ENCODE measurements at places on chromosomes 5 and 9.

DNA sequence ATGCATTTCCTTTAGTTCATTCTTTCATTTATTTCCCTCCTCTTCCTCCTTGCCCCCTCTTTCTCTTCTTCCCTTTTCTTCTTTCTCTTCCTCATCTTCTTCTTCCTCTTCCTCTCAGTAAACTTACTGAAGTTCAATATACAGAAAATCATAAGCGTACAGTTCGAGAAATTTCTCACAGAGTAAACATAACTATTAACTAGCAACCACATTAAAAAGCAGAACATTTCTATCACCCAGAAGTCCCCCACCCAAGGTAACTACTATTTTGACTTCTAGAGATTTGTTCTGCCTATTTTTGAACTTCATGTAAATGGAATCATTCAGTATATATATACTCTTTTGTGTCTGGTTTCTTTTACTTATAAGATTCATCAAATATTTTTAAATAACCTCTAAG is 48.2 kb downstream of the TNFAIP8 start:
- no peak for DNase-seq

DNA sequence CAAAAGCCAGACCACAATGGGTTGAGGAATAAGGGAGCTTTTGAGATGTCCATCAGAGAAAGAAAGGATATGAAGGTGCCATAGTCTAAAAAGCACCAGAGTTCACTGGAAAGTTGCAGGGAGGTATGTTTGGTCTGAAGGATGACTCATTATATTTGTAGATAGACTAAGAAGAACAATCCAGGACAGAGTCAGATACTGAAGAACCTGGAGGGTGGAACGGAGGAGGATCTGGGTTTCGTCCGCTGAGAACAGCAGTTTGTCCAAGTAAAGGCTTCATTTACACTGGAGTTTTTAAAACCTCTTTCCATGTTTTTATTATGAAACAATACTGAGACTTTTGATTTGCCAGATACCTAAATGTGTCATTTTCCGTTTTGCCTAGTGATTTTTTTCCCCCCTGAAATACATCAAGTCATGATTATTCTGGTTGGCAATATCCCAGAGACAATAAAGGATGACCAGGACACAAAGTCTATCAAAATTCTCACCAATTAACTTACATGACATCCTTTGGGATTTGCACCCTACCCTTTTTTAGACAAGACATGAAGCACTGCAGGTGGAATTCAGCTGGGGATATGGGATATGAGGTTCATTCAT is 219.9 kb downstream of the MLLT3 start:
- no peak for DNase-seq

DNA sequence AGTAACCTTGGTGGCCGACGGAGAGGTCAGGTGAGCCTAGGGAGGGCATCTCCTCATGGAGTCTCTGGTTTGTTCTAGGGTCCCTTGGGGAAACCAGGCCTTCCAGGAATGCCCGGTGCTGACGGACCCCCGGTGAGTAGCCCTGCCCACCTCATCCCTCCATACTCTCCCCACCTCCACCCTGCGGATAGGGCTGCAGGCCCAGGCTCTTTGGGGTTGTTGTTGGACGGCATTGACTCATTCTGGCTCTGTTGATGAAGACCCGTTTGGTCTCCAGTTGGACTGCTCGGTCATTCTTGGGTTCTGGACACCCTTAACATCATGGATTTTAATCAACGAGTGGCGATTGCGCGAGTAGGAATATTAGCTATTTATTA is 112.3 kb upstream of the FCN2 start:
- no peak for DNase-seq

DNA sequence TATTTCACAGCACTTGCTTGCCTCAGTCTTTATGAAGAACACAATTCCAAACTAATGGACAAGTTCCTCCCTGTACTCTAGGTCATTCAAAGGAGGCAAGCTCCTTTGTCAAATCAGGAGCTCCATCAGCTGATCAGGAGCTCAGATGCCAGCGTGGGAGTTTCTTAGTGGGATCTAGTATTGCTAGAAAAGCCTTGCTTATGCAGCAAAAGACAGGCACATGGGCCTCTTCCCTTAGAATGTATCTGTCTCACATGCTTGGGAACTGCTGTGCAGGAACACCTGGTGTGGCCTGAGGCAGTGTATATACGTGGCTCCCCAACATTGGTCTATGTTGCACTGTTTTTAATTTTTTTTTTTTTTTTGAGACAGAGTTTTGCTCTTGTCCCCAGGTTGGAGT is 21.4 kb upstream of the HAVCR1 start:
- no peak for DNase-seq

GRCh38 chr5:82748688-82749460 is 328.3 kb downstream of the TMEM167A start:
- no peak for DNase-seq

DNA sequence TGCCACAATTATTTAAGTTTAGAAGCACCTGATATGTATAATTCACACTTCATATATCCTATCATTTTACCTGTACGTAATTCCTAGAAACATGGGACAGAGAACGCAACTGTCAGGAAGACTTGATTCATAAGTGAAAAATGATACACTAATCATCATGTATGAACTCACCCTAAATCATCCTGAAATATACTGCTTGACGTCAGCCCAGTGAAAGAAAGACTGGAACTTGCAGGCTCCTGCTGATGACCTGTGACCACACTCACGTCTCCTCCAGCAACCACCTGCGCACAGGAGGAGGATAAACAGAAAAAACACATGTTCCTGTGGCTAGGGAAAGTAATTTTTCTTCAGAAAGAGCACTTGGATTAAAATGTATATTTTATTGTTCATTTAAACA is 169.7 kb downstream of the MPDZ start:
- DNase-seq: no peak

- DNase-seq: no peak
These were observed 10.0 kb downstream of the SPARC start for GRCh38 chr5:151676719-151677118.

DNA sequence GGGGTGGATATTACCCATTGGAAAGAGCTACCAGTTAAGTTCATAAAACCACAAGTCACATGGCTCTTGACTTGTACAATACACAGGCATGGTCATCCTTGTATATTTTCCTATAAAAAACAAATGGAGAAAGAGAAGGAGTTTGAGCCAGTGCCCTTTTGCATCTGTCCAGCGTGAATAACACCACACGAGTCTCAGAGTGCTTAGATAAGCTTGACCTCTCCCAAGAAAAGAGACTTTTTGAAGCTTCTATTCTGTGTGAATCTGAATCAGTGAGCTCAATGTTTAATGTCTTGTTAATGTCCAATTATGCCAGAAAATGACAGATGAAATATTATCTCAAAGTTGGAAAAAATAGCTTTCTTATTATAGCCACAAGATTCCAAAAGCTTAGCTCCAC is 30.9 kb upstream of the LPAR1 start:
- no peak for DNase-seq

- DNase-seq: no peak
These were observed 16.9 kb downstream of the TEK start for GRCh38 chr9:27125936-27126335.

GRCh38 chr5:173099461-173099860 is 43.3 kb downstream of the CREBRF start:
- DNase-seq: no peak

- DNase-seq: no peak
These were observed 124.2 kb downstream of the TMEM161B start for GRCh38 chr5:88144219-88145001.

- DNase-seq: no peak
These were observed 106.0 kb downstream of the PALM2AKAP2 start for GRCh38 chr9:109886041-109886440.

DNA sequence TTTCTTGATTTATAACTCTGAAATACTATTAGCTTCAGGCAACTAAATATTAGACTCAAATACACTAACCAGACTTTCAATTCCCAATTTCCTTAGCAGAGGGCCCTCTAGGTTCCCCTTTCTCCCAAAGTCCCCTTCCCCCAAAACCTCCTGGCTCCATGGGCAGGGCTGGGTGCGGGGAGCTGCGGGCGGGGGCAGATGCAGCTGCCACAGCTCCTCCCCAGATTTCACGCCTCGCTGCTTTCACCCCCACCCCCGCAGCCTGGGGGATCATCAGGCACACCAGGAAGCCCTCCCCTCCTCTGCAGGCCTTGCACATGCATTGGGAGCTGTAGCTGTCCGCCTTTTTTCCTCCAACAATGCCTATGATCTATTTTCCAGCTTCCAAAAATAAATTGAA is 82.8 kb upstream of the SPATA31C2 start:
- DNase-seq: no peak

DNA sequence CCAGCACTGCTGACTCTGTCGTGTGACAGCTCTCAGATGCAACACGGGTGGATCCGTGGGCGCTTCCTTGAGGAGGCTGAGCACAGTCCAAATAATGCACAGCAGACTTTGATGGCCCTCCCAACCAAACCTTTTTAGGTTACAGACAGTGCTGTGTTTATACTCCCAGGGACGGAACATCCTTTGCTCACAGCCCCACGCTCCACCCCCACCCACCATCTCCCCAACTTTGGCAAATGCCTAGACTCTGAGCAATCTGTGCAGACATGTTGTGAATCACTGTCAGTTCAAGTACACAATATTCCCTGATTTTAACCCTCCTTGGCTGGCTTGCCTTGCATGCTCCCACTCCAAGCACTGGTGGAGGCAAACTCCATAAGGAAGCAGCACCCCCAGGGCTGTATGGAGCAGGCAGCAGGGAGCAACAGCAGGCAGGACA is 324.6 kb downstream of the MLLT3 start:
- no peak for DNase-seq

DNA sequence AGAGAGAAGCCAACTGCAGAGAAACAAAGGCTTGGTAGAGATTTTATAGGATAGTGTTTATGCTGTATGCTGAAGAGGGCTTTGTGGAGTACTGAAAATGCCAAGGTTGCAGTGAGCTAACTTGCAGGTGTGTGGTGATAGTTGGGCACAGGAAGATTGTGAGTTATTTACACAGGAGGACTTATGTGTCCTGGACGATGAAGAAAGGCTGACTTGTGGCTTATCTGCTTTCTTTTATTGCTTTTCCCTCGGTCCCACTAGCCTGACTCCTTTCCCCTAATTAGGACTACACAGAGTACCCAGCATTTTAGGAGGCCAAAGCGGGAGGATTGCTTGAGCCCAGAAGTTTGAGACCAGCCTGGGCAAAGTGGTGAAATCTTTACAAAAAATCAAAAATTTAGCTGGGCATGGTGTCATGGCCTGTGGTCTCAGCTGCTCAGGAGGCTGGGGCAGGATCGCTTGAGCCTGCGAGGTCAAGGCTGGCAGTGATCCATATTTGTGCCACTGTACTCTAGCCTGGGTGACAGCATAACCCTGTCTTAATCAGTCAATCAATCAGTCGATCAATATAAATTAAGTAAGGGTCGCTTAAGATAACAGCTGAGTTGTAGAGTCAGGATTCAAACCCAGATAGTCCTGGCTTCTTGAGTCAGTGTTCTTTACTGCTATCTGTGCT is 61.9 kb downstream of the UBE2R2 start:
- no peak for DNase-seq

DNA sequence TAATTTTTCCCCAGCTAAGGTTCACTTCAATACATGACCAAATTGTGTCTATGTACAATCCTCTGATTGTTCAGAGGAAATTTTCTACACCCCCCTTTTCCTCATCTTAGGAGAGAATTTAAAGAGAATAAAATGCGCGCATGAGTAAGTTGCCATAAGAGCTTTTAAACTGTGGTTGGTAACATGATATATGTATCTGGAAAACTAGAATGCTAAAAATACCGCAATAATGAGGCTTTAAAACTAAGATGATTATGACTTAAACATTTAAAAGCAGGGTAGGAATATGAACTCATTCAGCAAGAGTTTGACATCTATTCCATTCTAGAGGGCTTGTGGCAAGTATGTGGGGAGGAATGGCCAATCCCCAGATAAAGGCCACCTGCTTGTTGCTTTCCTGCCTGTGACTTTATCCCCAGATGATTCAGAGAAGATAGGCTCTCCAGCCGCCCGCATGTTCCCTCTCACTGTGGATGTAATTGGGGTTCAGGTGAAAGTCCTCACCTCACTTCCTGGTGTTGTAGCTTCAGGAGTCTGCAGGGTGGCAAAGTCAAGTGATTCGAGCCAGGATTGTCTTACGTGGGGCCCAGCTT is 26.5 kb upstream of the BASP1 start:
- DNase-seq: no peak

GRCh38 chr9:90870621-90871326 is 69.2 kb downstream of the SYK start:
- DNase-seq: no peak

DNA sequence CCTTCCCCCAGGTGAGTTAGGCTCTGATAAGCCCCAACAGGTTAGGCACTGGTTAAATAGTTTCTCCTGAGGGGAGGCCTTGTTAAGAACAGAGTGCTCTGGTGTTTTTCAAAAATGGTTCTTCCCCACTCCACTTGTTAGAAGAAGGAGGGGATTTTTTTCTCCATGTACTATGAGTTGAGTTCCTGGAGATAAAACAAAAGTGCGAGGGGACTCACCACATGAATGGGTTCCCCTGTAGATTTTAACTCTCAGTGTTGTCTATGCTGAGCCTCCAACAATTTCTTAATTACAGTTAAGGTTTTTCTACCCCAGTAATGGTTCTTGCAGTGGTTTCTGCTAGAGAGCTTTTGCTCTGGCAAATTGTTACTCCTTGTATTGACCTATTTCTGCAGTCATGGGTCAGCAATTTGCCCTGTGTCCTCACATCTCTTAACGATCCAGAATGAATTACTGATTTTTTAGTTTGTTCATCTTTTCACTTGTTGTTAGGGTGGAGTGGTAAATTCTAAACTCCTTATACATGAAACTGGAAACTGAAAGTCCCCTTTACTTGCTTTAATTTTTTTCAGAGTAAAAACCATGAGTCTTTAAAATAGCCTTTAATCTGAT is 44.4 kb downstream of the SCAMP1 start:
- no peak for DNase-seq

- no peak for DNase-seq
These were observed 209.7 kb upstream of the KLF4 start for GRCh38 chr9:107699231-107699630.

- no peak for DNase-seq
These were observed 196.2 kb downstream of the MARCHF11 start for GRCh38 chr5:15983392-15983791.

GRCh38 chr5:152514827-152515397 is 109.8 kb upstream of the NMUR2 start:
- DNase-seq: no peak

GRCh38 chr9:12863618-12864017 is 88.8 kb downstream of the LURAP1L start:
- DNase-seq: no peak

DNA sequence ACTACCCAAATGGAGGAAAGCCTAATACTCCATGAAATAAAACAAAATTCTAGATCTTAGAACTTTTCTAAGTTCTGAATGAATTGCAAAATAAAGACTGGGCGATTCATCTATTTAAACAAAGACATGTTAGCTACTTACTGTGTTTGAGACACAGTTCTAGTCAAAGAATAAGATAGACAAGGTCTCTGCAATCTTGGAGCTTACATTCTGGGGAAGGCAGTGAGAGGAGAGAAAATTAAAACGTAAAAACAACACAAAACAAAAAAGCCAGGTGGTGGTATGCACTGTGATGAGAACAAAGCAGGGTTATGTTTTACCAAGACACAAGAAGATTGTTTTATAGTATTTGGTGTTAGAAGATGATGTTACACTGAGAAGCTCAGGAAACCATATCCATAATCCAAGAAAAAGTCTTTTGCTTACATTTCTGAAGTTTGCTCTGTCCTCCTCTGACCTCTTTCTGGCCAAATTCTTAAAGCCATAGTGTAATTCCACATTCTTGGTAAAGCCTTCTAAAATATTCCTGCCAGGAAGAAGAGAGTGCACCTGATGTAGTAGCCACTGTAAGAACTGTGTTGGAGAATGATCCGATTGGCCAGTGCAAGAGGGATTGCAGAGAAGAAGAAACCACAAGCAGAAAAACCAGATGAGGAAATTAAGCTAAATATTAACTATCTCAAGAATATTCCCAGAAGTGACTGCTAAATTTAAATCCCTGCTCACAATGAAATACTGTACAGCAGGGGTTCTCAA is 218.4 kb downstream of the PCSK1 start:
- DNase-seq: no peak

Measured in activated CD8-positive, alpha-beta memory T cell treated with anti-CD3 and anti-CD28 coated beads for 1 hour (primary cell).